ENCODE measurements at places on chromosomes 12 and 14. TPM values are rescaled to one million over a fixed set of nuclear protein-coding genes. Genes with fewer than 3 reads are reported as not detected.
A peak's percentile ranks its signal among the peaks of the same experiment; 100 is the strongest.

RASAL1 gene
- not detected for total RNA-seq

- no peak for DNase-seq
These were observed 1074.2 kb upstream of the NOVA1 start for GRCh38 chr14:27672047-27672446.

DNA sequence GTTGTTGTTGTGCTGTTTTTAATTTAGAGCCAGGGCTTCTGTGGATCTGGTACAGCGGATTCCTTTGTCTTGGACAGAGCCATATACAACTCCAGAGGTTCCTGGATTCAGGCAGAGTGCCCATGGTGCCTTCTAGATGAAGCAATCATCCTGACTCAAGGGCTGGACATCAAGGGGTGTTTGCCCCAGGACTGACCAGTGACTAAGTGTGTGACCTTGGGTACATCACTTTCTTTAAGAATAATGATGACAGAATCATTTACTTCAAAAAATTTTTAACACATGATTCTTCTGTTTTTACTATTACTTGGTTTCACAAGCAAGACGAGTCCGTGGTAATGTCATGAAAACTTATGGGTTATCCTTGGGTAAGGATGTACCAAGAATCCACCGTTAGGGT is 397.3 kb downstream of the ZFP36L1 start:
- no peak for DNase-seq

- DNase-seq = no peak
These were observed 188.6 kb downstream of the EGLN3 start for GRCh38 chr14:33762161-33762851.

KHNYN gene
- 20.5 TPM for total RNA-seq

MFAP5 gene
- 55.8 TPM for total RNA-seq

DNA sequence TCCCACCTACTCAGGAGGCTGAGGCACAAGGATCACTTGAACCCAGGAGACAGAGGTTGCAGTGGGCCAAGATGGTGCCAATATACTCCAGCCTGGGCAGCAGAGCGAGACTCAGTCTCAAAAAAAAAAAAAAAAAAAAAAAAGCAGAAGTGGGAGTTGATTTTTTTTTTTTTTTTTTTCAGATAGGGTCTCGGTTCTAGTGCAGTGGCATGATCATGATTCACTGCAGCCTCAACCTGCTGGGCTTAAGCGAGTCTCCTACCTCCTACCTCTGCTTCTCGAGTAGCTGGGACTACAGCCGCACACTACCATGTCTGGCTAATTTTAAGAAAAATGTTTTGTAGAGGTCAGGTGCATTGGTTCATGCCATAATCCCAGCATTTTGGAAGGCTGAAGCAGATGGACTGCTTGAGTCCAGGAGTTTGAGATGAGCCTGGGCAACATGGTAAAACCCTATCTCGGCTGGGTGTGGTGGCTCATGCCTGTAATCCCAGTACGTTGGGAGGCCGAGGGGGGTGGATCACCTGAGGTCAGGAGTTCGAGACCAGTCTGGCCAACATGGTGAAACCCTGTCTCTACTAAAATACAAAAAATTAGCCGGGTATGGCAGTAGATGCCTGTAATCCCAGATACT is 16.3 kb upstream of the HSP90AA1 start:
- DNase-seq = no peak

DNA sequence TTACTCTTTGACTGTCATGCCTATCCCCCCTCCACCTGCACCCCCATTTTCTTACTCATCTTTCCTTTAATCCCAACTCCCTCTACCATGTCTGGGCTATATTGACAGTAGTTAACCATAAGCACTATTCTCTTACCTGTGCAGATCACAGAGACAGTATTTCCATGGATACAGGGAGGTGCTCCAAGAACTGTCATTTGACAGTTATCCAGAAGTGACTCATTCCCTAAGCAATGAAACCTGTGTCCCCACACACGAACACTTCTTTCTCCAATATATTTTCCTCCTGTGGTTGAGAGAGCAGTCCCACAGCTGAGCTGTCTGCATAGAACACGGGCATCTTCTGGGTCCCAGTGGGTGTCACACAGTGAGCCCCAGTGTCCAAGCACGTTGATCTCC is 68.8 kb downstream of the CD163L1 start:
- no peak for DNase-seq

- no peak for DNase-seq
These were observed 8.5 kb downstream of the ACSS3 start for GRCh38 chr12:81086342-81086741.

GRCh38 chr14:43141636-43142191 is 1365.4 kb downstream of the FSCB start:
- DNase-seq = no peak

RNU4-1 gene
- total RNA-seq = 2,088 TPM

- DNase-seq = no peak
These were observed 13.9 kb downstream of the BTBD7 start for GRCh38 chr14:93318927-93319326.

GRCh38 chr14:20332788-20333493 is at the start of gene CCNB1IP1:
Gene CCNB1IP1, minus strand, starts transcription at chr14:20333279. Its CDS starts 16,756 bp downstream, at chr14:20316523.
- DNase-seq = peak; percentile 28

DNA sequence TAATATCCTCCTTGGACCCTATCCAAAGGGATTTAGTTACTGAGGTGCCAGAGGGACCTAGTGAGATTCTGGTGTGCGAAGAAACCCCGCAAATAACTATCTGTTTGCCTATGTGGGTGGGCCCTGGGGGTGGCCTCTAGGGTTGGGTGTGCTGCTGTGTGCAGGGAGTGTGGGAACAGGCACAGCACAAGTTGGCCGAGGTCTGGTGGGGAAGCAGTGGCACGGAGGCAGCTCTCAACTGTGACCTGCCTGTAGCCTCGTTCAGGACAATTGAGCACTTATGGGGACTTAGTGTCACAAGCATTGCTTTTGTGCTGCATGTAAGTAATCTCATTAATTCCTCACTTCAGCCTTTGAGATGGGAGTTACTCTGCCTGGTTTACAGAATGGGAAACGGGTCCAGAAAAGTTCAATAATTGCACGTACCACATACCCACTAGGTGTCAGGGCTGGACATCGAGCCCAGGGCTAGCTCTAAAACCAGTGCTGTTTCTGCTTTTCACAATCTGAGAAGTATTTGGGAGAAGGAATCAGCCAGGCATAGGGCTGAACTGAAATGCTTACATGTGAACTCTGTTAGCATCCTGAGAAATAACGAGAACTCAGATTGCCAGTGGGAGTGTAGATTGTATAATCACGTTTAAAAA is 58.8 kb downstream of the TECPR2 start:
- no peak for DNase-seq

- DNase-seq = no peak
These were observed 115.3 kb upstream of the PRB2 start for GRCh38 chr12:11510671-11511070.

DNA sequence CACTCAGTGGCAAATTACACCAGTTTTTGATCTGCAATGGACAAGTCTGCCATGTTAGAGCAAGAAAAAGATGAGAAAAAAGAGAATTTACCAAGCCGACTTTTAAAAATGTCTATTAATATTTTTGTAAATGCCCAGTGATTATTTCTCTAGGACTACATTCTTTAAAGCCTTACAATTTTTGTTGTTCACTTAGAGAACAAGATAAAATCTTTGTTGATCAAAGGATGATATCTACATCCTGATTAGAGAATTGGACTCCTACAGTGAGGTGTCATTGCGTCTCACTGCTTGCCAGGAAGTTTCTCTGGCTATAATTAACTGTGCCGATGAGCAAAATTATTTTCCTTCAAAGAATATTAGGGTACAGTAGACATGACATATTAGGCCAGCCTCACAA is 1.7 kb upstream of the CFAP54 start:
- DNase-seq = no peak

CD69 gene
- 0.25 TPM for total RNA-seq

GRCh38 chr12:67452119-67452805 is 183.1 kb downstream of the CAND1 start:
- no peak for DNase-seq

DNA sequence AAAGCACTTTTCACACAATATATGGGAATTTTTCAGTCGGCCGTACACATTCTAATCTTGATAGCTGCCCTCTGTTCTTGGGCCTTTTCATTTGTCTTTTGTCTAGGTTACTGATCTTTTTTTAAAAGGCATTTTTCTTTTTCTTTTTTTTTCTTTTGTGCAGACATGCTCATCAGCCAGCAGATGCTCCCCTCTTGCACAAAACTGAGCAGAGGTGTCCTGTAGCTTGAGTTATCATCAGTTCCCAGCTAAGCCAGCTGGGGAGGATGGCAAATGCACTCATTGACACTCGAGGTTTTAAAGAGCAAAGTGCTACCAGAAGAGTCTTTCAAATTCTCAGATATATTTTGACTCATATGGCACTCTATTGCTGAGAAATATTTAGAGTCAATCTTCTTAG is 913.9 kb upstream of the SEL1L start:
- DNase-seq = no peak

DNA sequence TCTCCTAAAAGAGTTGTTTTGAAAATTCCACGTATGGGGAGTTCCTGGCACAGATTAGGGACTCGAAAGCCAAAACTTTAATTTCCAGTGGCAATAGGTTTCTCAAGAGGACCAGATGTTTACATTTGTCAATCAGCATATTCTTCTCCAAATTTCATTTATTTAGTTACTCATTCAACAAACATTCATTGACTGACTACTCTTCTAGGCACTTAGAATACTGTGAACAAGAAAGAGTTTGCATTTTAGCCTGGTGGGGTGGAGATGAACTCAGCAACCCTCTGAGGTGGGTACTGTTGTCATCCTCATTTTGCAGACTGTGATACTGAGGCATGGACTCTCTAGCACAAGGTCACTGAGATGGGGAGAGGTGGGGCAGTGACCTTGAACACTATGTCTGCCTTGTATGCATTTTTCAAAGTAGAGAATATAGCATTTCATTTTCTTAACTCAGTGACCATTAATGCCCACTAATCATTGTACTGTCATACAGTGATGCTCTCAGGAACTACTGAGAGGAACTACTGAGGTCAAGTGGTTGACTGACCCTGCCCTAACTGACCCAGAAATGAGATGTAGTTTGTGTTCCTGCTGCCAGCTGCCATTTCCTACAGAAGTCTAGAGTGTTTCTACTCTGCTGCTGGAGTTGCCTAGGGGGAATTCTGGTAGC is 2.2 kb downstream of the L3HYPDH start:
- DNase-seq = no peak

- no peak for DNase-seq
These were observed 261.7 kb downstream of the NEDD1 start for GRCh38 chr12:97168804-97169203.

GRCh38 chr12:124363353-124363965 is 68.6 kb downstream of the RFLNA start:
- DNase-seq = no peak

DNA sequence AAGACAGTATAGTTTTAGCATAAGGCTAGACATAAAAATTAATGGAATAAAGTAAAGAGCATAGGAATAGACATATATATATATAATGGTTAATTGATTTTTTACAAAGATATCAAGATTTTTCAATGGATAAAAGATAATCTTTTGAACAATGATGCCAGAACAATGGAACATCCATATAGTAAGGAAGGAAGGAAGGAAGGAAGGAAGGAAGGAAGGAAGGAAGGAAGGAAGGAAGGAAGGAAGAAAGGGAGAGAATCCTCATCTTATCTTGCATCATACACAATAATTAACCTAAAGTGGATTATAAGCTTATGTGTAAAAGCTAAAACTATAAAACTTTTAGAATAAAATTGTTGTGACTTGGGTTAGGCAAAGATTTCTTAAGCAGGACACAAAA is 9.8 kb upstream of the NELL2 start:
- no peak for DNase-seq

DNA sequence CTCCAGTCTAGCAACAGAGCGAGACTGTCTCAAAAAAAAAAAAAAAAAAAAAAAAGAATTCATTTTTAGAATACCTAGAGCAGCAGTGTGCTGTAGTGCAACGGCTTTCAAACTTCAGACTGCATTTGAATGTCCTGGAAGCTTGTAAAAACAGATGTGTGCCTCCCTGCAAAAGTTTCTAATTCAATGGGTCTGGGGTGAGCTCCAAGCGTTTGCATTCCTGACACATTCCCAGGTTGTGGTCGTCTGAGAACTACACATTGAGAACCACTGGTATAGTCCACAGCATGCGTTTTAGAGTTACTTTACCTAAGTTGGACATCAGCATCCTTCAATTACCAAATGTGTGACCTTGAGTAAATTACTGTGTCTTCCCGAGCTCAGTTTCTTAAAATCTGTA is 816.8 kb downstream of the NRXN3 start:
- DNase-seq = no peak

GRCh38 chr12:71536279-71536938 is 96.8 kb downstream of the LGR5 start:
- DNase-seq = no peak

GRCh38 chr12:119060847-119061796 is 79.8 kb downstream of the SRRM4 start:
- peak; percentile 64 for DNase-seq

DNA sequence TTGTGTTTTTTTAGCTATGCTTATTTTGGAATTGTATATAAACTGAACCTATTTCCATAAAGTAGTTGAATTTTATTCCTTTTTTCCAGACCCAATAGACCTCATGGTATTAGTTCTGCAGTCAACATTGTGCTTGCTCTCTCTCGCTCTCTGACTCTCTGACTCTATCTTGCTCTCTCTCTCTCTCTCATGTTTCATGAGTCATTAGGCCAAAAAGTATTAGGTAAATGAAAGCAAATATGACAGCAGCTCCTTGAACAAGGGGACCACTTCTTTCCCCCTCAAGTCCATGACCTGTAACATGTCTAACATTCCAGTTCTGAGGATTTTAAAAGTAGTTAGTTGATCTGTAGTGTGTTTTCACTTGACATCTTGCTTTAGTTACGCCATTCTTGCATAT is 14.0 kb upstream of the C12orf71 start:
- DNase-seq = no peak

KCNA5 gene
- total RNA-seq = 2.6 TPM

DNA sequence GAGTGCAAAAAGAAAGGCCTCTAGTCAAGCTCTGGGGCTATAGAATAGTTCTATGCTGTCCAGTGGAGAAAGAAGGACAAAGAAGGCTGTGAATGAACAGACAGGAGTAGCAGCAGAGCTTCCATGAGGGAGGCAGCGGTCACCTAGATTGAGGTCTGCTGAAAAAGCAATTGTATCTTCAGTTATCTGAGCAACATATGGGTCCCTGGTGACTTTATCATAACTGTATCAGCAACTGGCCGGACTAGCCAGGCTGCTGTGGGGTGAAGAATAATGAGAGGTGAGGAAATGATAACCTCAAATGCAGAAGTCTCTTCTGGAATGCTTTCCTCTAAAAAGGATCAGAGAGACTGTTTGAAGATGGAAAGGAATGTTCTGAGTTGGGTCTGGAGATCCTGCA is 971.3 kb upstream of the TMEM132C start:
- no peak for DNase-seq

GRCh38 chr12:107492393-107493134 is 193.0 kb upstream of the PWP1 start:
- no peak for DNase-seq

DNA sequence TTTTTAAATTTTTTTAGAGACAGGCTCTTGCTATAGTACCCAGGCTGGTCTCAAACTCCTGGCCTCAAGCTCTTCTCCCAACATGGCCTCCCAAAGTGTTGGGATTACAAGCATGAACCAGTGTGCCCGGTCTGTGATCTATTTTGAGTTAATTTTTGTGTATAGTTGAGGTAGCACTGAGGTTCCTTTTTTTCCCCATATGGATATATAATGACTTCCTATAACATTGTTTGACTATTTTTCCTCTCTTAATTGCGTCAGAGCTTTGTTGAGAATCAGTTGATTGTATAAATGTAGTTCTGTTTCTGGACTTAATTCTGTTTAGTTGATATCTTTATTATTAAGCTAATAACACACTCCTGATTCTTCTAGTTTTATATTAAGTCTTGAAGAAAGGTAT is 8.6 kb upstream of the M6PR start:
- no peak for DNase-seq

- DNase-seq = no peak
These were observed 121.8 kb downstream of the NRXN3 start for GRCh38 chr14:78292003-78292402.
